NCI-H1930 (cell line): ENCODE measurements at places on chromosomes 7 and 10.
A peak's percentile ranks its signal among the peaks of the same experiment; 100 is the strongest.

DNA sequence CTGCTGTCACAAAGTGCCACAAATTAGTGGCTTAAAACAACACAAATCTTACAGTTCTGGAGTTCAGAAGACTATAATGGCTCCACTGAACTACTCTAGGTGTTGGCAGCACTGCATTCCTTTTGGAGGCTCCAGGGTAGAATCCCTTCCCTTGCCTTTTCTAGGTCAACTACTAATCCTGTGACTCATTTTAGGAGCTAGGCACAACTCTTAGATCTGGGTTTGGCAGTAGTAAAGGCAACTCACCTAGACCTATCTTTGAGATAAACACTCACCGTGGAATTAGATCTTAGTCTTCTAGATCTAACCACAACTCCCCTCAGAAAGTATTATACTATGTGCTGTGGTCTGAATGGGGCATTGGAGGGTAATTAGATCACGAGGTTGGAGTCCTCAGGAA, 60.4 kb downstream of the ANKIB1 start:
- no peak for DNase-seq

GRCh38 chr7:145082366-145083161, 246.7 kb upstream of the TPK1 start:
- DNase-seq = no peak

- no peak for DNase-seq
Observed at GRCh38 chr10:91980319-91980718, 56.7 kb downstream of the BTAF1 start.

DNA sequence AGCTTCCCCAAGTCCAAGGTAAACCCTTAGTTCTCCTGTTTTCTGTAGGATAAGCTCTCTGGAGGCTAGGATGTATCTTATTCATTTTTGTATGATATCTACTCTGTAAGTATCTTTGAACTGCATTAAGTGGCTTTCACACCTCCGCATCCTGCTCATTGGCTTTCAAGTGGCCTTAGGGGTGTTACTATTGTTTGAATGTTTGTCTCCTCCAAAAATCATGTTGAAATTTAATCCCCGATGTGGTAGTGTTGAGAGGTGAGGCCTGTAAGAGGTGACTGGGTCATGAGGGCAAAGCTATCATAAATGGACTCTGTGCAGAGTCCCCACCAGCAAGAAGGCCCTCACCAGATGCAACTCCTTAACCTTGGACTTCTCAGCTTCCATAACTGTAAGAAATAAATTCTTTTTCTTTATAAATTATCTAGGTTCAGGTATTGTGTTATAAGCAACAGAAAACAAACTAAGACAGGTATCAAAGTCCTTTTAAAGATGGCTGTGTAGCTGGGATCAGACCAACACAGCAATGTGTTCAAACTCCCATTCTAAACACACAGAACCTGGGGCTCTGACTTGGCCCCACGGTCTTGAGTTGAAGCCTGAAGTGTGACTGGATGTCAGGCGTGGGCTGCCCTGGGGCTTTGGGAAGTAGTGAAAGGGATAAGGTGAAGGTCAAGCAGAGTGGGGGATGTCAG, 25.9 kb downstream of the TBXAS1 start:
- no peak for DNase-seq

GRCh38 chr10:13001041-13001886, at the start of gene CCDC3:
Gene CCDC3 (minus strand): TSS chr10:13001713. CDS start chr10:13001570, 143 bp downstream.
- no peak for DNase-seq

- DNase-seq = no peak
Observed at GRCh38 chr7:130379921-130380860, at the start of gene CPA1. Gene CPA1 (plus strand): TSS chr7:130380494. CDS start chr7:130380521, 27 bp downstream.

GRCh38 chr10:17883621-17884020, 68.1 kb upstream of the SLC39A12 start:
- no peak for DNase-seq

DNA sequence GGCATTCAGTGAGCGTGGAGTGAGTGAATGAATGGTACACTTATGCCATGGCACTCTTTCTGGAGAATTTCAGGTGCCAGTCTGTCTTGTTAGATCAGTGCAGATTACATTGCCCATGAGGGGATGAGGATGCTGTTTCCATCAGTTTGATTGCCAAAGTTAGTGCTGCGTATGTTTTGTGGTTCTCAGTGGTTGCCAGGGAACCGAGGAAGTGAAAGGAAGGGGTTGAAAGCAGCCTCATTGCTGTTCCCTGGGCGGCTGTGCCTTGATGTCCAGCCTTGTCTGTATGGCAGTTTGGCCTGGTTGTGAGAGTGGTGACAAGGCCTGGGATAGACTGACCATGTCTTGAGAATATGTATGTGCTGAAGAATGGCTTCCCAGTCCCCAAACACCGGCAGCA, 30.2 kb downstream of the WBP1L start:
- DNase-seq = no peak

GRCh38 chr10:128549101-128549608, 422.9 kb upstream of the MKI67 start:
- DNase-seq = no peak

DNA sequence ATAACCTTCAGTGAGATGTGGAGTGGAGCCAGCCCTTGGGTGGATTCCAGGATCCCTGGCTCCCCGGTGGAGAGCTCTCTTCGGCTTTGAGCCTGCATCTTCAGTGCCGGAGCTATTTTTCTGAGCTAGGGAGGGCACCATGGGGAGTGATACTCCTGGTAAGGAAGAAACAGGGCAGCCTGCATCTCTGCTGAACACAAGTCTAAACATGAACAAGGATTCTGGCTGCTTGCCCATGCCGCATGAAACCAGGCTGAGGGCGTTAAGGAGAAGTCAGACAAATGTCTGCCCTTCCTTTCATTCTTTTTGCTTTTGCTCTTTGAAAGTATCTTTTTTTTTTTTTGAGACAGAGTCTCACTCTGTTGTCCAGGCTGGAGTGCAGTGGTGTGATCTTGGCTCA, 60.4 kb downstream of the EVX1 start:
- no peak for DNase-seq

GRCh38 chr7:114786455-114786854, 135.4 kb upstream of the MDFIC start:
- no peak for DNase-seq

DNA sequence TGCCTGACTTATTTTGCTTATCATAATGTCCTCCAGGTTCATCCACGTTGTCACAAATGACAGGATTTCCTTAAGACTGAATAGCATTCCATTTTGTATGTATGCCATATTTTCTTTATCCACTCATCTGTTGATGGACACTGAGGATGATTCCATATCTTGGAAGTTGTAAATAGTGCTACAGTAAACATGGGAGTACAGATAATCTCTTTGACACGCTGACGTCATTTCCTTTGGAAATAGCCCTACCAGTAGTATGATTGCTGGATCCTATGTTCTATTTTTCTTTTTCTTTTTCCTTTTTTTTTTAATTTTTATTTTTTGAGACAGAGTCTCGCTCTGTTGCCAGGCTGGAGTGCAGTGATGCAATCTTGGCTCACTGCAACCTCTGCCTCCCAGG, 167.6 kb downstream of the CTTNBP2 start:
- DNase-seq = no peak

DNA sequence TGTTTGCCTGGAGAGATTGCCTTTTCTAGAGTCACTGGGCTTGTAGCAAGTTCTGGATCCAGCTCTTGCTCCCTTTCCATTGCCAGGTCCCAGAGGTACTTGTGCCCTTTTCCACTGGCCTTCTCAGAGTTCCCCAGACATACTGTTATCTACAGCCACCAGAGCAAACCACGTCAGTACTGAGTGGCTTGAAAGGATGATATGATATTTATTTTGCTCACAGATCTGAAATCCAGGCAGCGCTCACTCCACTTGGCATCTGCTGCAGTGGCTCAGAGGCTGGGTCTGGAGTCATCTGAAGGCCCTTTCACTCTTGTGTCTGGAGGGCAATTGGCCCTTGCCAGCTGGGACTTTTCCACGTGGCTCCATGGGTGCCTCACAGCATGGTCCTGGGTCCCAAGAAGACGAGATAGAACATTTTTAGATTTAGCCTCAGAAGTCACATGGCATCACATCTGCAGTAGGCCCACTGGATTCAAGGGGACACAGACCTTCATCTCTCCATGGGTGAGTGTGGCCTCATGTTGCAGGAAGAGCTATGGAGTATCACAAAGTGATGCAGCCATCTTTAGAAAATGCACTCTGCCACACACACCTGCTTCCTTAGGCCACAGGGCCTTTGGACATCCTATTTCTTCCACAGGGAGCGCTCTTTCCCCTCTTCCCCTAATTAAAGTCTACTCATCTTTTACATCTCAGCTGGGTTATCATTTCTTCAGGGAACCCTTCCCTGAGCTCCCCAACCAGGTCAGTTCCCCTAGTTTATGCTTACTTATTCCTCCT, 22.9 kb upstream of the TCF7L2 start:
- DNase-seq = no peak

DNA sequence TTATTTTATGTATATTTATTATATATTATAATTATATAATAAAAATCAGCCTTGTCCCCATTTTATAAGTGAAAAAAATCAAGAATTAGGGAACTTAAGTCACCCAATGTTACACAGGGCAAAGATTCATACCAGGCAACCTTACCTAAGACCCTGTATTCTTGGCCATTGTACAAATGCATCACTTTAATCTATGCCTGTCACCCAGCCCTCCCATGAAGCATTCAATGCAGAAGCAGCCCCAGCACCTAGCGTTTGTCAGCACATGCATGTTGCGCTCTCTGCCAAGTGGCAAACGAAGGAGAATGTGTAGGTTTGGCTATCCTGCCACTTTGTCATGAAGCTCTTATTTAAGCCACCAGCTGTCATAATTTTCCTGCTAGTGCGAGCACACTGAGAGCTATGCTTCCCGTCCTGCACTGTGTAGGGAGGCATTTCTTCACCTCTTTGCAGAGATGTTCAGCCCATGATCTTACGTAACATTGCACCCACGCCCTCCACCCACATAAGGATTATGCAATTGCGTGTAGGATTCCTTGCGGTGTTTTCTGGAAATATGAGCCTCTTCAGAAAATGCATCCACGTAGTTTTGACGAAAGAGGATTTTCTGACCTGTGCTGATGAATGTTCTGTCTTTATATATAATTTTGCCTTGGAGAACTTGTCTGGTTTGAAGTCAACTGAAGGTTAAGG, 7.7 kb upstream of the COBL start:
- DNase-seq = no peak

DNA sequence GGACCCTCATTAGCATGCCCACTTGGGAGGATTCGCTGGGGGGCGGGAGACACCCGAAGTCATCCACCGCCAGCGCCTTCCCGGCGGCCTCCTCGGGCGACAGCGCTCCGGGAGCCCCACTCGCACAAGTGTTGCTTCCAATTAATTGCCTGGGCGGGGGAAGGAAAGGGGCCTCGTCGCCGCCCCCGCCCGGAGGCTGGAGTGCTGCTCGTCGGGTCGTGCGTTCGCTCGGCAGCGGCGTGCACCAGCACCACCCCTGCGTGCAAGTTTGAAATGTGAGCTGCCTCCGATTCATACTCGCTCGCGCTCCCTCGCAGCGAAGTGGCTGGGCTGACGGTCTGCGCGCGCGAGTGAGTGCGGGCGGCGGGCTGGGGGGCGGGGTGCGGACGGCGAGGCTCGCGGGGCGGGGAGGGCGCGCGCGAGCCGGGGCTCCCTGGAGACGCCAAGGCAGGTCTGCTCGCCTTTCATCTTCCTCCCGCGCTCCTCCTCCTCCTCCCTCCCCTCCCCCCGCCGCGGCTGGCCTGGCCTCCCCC, 104.6 kb upstream of the PPIF start:
- DNase-seq = peak; percentile 54

GRCh38 chr7:16484453-16485158, 19.1 kb upstream of the SOSTDC1 start:
- DNase-seq = no peak

DNA sequence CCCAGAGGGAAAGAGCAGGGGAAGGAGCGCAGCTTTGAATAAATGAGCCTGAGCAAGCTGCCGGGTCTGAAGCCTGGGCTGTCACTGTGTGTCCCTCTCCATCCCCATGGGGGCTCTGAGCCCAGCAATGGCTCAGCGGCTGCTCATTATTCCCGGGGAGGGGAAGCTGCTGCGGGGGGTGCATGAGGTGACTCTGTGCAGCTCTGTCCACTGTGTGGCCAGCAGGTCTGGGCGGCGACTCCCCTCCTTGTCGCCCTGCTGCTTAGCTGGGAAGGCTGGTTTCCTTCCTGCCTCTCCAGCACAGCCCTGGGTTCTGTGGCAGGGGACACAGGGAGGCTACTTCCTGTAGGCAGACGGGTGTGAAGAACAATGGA, 234.2 kb downstream of the PRPF18 start:
- DNase-seq = no peak

DNA sequence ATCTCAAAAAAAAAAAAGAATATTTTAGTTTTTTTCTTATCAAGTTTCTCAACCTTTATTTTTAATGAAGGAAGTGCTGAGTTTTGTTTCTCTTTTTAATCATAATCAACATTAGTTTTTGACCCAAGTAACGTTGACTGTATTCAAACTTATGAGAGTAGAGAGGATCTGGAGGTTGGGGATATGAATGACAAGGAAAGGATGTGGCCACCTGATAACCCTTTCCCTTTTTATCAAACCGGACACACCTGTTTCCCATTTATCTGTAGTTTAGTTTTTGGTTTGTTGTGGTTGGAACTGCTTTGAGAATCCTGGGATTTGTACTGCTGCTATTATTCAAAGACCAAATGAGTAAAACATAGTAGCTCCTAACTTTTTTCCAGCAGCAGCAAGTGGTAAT, 38.6 kb downstream of the HACD1 start:
- no peak for DNase-seq

DNA sequence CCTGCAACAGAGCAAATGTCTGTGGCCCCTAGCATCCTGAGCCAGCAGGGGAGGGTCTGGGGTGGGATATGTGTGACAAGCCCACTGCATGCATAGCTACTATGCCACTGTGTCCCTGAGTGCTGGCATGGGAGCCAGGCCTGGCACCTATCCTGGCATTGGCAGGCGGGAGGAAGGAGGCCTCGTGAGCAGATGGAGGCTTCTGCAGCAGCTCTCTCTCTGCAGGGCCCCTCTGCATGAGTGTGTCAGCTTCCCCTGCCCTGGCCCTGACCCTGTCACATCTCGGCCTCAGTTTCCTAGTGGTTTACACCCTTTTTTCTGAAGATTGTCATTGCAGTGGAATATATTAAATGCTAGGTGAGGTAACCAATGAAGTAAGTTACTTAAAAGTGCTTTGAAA, 13.1 kb upstream of the IMPDH1 start:
- DNase-seq = no peak
